NCI-H1436 treated with DMSO at 0.1 percent for 48 hours (cell line): ENCODE measurements at places on chromosomes 7 and 10.

DNA sequence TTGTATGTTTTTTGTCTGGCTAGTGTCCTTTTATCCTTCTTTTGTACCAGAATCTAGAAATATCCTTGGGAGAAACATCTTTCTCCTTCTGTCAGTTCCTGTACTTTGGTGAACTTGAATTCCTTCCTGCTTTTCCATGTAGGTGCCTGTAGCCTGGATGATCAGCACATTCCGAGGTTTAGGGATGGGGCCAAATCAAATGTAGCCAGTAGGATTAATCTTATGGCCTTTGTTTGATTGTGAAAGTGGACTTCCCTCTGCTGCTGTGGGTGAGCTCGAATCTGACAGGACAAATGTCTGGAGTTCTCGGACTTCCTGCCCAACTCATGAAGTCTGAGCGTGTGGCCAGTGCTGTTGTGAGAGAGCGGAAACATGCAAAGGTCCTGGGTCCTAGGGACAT, 33.2 kb upstream of the NAMPT start:
- DNase-seq: no peak

DNA sequence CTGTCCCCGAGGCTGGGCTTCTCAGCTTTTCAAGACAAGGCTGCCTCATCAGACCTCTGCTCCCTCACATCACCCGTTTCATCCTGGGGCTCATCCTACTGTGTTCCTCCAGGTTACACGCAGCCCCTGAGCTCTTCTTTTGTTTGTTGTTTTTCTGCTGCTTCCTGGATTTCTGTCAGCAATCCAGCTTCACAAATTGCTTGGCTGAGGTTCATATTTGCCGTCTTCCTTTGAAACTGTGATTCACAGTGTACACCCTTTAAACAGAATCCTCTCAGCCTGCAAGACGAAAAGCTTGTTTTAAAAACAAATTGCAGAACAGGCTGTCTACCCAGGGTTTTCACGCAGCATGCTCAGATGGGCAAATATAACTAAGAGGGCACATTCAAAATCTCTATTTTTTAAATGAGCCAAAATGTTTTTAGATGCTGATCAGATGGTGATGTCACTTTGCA, 39.1 kb upstream of the PARD3 start:
- DNase-seq: no peak

- no peak for DNase-seq
Observed at GRCh38 chr7:142018154-142018553, 22.5 kb downstream of the MGAM start.

DNA sequence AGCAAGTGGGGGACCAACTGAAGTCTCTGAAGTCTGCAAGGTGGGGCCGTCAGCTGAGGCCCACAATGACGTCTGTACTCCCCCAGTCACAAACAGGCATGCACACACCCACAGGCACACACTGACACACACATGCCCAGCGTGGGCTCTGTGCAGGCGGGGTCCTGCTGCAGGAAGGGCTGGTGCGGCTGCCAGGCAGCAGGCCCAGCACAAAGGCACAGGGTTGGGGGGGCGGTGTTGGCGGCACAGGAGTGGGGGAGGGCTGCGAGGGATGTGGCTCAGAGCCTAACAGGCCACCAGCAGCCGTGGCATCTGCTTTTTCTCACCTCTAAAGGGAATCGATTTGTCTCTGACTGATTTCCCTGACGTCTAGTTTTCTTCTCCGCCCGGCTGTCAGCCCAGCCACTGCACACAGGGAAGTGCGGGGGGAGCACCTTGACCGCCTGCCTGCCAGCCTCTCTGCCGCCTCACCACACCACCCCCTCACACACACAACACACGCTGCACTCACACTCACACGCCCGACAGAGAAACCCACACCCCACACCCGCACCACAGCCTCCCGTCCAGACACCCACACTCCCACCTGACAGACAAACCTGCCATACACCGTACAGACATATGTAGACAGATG, 43.5 kb upstream of the ZMIZ1 start:
- DNase-seq: no peak

- no peak for DNase-seq
Observed at GRCh38 chr10:99872367-99873162, 90.1 kb downstream of the ABCC2 start.

DNA sequence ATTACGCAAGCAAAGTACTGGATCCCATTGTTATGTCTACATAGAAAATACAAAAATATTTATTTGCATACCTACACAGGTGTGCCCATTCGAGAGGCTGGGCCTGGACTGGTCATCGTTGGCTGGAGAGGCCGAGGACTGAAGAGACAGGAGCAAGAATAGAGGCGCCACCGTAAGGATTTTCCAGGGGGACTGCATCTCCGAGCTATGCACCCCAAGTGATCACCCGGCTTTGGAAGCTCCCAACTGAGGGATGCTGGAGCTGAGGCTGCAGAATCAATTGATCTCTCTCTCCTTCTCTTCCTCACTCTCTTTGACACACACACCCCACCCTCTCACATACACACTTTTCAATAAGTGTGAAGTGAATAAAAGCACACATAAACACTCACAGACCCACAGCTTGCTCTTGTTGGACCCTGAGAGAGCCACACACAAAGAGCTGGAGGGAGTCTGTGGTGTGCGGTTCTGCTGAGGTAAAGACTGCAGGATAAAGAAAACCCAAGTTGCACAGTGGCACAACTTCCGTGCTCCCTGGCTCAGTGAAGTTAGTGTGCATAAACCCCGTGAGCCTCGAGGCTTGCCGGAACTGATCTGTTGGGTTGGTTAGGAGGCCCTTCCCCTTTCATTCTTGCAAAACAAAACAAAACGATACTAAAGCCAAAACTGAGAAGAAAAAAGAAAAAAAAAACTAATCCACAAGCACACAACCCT, at the start of gene AOAH:
Gene AOAH (minus strand): TSS at position 544 of the 714 bp plus-strand sequence. CDS start 346 bp downstream, at position 198.
- DNase-seq: no peak

- DNase-seq: no peak
Observed at GRCh38 chr7:12647364-12648219, 39.8 kb upstream of the ARL4A start.

- DNase-seq: no peak
Observed at GRCh38 chr7:106959753-106960152, 84.8 kb upstream of the PRKAR2B start.

GRCh38 chr7:28998105-28998504, 40.0 kb upstream of the TRIL start:
- no peak for DNase-seq

- DNase-seq: no peak
Observed at GRCh38 chr10:100713859-100714565, 31.4 kb upstream of the PAX2 start.

DNA sequence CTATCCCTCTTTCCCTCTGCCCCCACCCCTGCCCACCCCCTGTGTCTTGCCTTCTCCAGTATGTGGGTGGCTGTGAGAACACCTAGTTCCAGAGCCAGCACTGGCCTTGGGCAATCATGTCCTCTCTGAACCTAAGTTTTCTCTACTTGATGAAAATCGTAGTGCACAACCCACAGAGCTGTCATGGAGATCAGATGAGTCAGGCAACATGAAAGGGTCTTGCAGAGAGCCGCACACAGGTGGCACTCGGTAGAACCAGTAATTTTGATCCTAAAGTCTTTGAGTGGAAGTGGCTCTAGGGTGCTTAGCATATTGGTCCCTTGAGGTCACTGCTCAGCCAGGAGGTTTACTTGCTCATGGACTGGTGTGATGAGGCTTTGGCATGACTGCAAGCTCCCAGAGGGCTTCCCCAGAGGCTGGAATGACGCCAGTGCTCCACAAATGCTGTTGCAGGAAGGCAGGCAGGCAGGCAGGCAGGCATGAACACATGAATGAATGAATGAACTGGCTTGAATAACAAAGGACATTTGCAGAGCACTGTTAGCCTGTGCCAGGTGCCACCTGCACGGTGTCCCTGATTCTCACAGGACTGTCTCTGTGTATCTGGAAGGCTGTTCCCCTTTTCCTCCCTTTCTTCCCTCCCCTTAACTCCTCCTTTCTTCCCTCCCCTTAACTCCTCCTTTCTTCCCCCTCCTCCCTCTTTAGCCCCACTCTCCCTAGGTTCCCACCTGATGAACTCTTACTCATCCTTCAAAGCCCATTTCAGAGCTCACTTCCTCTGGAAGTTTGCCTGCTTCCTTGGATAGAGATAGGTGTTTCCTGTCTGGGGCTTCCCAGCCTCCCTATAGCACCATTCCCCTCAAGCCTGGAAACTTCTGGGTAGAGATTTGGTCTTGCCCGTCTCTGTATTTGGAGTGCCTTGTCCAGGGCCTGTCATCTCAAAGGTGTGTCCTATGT, 27.2 kb upstream of the CTBP2 start:
- DNase-seq: no peak

GRCh38 chr7:122260336-122260735, 44.2 kb downstream of the FEZF1 start:
- DNase-seq: peak; percentile 14

DNA sequence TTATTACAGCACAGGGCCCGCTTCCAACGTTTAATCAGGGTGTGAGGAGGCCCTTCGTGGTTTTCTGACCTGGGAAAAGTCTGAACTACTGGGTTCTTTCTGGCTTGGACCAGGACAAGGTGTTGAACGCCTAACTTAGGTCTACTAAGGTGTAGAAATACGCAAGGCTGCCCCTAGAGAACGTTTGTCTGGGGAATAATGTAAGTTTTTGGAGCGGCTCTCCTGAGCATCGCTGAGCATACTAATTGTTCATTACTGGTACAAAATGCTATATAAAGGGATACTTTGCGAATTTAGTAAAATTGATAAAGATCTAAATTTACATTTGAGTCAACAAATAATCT, 32.4 kb upstream of the TOMM7 start:
- no peak for DNase-seq

- DNase-seq: no peak
Observed at GRCh38 chr7:155495440-155496248, 37.7 kb downstream of the EN2 start.
